Cerebellar nuclear complex (tissue), 1 donor: ENCODE measurements at places on chromosomes 1 and 21.

- no peak for DNase-seq
Observed at GRCh38 chr1:45543581-45544417, 6.8 kb upstream of the AKR1A1 start.

DNA sequence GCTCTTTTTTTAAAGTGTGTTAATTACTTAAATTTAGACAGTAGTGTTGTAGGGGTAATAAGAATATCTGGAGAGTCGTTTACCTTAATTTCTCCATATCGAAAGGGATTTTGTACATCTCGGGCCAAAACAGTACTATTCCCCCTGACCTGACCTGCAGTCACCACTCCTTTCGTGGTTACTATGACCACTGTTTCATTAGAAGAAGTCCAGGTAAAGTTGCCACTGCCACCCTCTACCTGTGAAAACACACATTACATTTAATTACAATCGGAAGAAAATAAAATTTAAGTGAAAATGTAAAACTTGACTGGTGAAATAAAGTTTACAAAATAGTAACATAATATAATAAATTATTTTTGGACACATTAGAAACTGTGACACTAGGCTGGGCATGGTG is 37.2 kb downstream of the NUP210L start:
- DNase-seq, result no peak

- no peak for DNase-seq
Observed at GRCh38 chr1:5509664-5510452, 482.4 kb downstream of the NPHP4 start.

- no peak for DNase-seq
Observed at GRCh38 chr1:157369808-157370521, 182.3 kb downstream of the FCRL5 start.

DNA sequence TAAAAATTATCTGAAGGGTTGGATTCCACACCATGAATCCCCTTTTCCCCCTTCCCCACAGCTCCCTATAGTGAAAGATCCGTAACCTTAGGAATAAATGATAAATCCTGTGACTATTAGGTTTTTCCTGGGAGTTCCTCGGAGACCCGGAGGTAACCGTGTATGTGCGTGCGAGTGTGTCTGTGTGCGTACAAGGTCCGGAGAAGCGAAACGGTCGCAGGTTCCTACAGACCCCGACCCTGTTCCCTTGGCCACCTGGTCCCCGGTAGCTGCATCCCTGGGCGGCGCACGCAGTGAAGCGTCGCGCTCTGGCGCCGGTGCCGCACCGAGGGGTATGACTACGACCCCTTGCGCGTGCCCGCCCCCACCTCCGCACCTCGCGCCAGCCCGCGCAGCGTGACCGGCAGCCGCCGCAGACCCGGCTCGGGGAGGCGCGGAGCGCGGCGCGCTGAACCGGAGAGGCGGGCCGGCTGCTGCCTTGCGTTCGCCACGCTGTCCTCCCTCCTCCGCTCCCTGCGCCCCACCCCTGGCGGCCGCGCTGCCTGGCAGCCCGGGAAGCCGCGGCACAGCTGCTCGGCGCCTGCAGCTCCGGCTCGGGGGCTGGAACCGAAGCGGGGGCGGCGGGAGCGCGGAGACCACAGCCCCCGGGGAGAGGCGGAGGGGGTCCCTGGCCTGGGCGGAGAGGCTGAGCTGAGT is at the start of gene AK5:
TSS of gene AK5 (plus strand) at position 529 of the 696 bp plus-strand sequence. CDS start 295 bp downstream, outside the sequence.
- no peak for DNase-seq

DNA sequence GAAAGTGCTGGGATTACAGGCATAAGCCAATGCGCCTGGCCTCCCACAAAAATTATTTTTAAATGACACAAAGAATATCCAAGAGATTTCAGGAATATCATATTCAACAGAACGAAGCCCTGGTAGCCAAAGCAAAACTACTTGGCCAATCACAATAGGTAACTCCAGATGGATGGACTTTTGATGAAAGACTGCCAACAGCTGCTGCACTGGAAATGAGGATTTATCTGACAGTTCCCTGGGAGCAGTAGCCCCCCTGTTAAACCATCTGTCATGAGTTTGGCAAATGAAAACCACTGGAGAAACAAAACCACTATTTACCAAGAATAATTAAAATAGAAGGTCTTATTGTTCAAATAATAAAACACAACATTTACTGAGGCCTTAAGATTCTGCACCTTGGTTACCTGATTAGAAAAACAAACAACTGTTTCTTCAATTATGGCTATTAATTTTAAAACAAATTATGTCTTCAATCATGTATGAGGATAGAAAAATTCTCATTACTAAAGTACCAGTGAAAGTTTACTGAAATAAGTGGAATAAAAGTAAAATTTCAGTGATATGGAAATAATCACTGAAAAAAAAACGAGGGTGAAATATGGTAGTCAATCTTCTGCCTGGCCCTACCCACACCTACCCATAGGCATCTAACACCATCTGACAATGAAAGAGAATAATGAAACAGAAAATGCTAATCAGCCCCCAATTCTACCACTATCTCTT is 34.3 kb upstream of the PSMG1 start:
- DNase-seq, result no peak

DNA sequence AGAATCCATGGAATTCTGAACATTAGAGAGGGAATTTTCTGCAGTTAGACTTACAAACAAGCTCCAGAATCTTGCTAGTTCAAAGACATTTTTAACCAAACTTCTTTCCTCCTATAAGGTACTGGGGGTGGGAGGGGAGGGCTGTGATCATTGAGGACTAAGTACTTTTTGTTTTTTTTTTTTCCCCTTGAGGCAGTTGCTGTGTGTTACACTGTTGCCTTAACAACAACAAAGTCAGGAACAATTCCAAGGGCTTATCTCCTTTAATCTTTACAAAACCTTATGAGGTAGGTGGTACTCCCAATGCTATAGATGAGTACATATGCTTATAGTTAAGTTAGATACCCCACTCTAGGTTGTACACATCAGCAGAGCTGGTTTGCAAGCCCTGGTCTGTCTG is 62.9 kb downstream of the PPP1R12B start:
- DNase-seq, result no peak

DNA sequence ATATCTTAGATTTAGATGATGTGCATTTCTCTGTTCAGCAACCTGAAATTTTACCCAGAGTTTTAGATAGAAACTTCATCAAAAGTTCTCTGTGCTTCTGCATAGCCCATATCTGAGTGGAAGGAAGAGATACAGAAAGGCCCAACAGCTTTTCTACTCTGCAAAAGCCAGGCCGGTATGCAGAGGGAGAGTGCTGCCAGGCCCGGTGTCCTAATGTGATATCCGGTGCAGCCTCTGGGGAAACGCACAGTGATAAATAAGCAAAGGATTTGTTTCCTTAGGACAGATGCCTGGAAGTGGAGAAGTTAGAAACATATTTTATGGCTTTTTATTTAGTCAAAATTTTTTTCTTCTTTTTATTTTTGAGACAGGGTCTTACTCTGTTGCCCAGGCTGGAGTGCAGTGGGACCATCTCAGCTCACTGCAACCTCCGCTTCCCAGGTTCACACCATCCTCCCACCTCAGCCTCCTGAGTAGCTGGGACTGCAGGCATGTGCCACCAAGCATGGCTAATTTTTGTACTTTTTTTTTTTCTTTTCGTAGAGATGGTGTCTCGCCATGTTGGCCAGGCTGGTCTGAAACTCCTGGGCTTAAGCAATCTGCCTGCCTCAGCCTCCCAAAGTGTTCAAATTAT is 145.8 kb downstream of the PATJ start:
- DNase-seq, result no peak

GRCh38 chr1:212968368-212968863 is 18.1 kb downstream of the VASH2 start:
- DNase-seq, result no peak

DNA sequence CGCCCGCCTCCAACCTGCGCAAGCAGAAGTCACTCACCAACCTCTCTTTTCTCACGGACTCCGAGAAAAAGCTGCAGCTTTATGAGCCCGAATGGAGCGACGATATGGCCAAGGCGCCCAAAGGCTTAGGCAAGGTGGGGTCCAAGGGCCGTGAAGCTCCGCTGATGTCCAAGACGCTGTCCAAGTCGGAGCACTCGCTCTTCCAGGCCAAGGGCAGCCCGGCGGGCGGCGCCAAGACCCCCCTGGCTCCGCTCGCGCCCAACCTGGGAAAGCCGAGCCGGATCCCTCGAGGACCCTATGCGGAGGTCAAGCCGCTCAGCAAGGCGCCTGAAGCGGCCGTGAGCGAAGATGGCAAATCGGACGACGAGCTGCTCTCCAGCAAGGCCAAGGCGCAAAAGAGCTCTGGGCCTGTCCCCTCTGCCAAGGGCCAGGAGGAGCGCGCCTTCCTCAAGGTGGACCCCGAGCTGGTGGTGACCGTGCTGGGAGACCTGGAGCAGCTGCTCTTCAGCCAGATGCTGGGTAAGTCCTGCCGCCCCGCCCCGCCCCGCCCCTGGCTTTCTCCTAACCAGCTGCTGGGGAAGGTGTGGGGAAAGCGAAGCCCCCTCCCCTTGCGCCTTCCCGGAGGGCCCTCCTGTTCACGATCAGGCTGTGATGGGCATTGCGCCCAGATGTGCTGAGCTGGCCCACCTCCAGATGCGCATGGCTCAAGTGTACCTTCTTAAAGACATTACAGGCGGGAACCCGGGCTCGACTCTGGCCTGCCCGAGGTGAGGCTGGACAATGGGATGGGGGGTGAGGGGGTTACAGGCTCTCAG is 110.2 kb downstream of the NAV1 start:
- no peak for DNase-seq

GRCh38 chr1:201192261-201192788 is 1.7 kb downstream of the IGFN1 start:
- DNase-seq, result no peak

GRCh38 chr1:91026320-91026719 is 4.5 kb upstream of the ZNF644 start:
- DNase-seq, result no peak

DNA sequence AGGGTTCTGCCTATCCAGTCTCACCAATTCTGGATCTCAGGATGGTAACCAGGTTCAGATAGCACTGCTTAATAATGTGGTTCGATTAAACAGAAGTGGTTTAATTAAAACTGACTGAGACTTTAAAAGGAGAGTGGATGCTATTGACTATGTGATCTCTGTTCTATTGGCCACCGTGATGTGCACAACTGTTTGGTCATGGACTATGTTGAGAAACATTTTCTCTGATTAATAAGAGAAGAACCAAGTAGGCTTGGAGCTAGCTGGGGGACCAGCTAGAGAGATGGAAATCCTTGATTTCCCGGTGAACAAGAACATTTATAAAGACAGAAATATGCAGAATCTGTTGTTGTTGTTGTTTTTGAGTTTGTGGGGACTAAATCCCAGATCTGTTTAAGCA is 36.5 kb downstream of the DPT start:
- no peak for DNase-seq
